ENCODE measurements at places on chromosomes 11 and 22. TPM values are rescaled to one million over a fixed set of nuclear protein-coding genes. Genes with fewer than 3 reads are reported as not detected.

KDM4D gene
- 1.1 TPM for total RNA-seq

DNA sequence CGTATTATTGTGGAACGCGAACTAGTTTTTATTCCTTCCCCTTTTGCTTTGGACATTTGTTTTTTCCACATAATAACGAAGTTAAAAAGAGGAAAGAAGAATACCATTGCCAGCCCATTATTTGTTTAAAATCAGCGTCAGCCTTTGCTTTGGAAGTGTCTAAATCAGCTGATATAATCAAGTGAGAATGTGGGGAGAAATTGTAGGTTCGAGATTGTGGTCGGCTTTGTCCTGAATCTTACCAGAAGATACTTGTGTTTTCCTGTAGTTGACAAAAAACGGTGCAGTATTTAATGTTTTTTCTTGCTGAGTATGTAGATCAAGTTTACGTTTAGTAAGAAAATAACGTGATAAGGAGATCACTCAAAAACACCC, 935 bp downstream of the ZNF143 start:
- no peak for DNase-seq

GRCh38 chr11:134034496-134035381, 34.1 kb upstream of the JAM3 start:
- DNase-seq = no peak

DNA sequence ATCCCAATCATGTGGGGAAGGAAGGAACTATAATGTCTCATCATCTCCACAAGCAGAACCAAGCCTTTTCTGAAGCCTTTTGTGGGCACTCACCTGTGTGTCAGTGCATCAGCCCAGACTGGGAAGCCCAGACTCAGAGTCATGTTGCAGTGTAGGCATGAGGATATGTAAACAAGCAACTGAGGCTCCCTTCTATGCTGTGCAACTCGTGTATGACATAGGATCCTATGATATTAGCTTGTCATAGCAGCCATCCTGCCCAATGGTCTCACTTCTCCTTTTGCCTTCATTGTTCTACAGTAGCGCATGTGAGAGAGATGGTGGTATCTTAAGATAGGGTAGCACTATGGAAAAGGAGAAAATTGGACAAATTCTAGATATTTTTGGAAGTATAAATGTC, 103.4 kb upstream of the OLFML1 start:
- no peak for DNase-seq

GRCh38 chr11:31414338-31414737, 44.7 kb downstream of the DNAJC24 start:
- DNase-seq = no peak

GRCh38 chr11:94218372-94218771, 86.0 kb upstream of the IZUMO1R start:
- DNase-seq = no peak

C22orf31 gene
- not detected for total RNA-seq

DNA sequence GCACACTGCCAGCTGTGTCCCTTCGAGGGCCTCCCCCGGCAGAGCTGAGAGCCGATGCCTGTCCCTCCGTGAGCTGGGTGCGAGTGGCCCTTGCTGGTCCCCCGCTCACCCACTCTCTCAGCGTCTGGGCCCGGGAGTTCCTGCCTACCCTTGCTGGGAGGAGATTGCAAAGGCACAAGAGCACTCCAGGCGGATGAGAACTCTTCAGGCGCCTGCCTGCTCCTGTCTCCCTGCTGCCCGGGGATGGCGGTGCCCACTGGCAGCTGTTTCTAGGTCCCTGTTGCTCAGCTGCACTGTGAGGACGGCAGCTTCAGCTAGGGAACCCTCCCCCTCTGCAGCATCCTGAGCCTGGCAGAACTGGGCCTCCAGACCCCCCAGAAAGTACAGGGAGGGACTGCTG, 61.1 kb downstream of the FLRT1 start:
- no peak for DNase-seq

- no peak for DNase-seq
These were observed 32.6 kb downstream of the PPFIA1 start for GRCh38 chr11:70303070-70303469.

MYBPC3 gene
- total RNA-seq = not detected

DNA sequence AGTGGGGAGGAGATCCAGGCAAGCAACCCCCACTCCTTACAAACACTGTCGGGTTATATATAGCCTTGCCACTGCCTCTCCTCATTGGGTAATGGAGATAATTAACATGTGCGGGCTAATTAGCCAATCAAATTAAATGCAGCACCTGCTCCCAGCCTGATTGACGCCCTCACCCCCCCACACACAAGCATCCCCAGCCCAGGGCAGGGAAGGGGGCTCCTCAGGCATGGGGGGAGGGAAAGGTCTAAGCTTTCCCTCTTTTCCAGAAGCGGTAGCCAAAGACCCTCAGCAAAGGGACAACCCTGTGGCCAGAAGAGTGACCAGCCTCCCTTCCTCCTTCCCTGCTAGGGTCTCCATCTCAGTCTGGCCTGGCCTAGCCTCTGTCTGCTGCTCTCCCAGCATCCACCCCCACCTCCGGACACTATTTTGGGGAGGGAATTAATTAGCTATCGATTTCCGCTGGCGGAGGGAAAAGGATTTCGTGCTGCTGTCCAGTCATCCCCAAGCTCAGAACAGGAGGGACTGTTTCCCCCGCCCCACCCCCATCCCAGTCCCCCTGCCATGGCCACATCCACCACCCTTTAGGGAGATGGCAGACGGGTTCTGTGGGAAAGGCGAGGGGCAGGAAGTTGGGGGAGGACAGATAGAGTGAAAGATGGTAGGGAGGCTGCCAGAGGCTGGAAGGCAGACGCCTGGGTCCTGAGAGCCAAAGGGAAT, 7.1 kb downstream of the NRXN2 start:
- DNase-seq = no peak

GRCh38 chr11:123545726-123546270, 108.6 kb downstream of the SCN3B start:
- DNase-seq = no peak

DNA sequence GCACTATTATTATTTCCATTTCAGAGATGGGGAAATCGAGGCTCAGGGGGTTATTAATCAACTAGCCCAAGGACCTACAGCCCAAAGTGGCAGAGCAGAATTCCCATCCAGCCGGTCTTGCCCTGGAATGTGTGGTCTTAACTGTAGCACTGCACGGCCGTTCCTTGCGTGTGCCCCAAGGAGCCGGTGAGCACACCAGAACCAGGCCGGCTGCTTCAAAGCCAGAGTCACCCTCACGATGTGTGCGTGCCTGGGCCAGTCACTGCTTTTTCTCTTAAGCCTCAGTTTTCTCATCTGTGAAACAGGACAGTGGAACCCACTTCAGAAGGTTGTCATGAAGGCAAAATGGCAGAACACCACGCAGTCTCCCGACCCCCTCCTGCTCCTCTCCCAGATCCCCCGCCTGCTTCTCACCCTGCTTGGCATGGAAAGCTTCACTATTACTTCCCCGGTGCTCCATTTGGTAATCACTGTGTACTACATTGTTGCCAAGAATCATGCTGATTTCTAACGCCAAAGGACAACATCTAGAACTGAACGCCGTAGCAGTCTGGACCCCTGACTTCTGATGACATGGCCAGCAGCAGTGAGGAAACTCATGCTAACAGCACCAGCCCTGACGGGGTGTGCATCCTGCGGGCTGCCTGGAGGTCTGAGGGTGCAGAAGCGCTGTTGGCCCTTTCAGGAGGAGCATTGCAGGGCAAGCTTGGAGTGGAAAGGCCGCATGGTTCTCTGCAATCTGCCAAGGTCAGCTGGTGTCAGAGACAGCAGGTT, 106.8 kb upstream of the B3GAT1 start:
- DNase-seq = no peak

NELL1 gene
- total RNA-seq = not detected

GRCh38 chr11:104813532-104813931, 84.7 kb downstream of the CASP12 start:
- DNase-seq = no peak

- no peak for DNase-seq
These were observed 51.0 kb downstream of the SNX19 start for GRCh38 chr11:130865091-130865773.

- DNase-seq = no peak
These were observed 423.7 kb downstream of the SHANK2 start for GRCh38 chr11:70828593-70829082.

- no peak for DNase-seq
These were observed 352.5 kb upstream of the CCDC179 start for GRCh38 chr11:23212807-23213206.

All from activated CD4-positive, alpha-beta memory T cell treated with anti-CD3 and anti-CD28 coated beads, Interleukin-2, amount 10 ng/mL, durations not matched to agents 7 days and 5 days (primary cell).